Cortex of kidney (tissue), 1 donor: ENCODE measurements at places on chromosomes 12 and 14.

GRCh38 chr12:111181143-111181726, 187.7 kb downstream of the PHETA1 start:
- DNase-seq = no peak

- DNase-seq = no peak
Measured at GRCh38 chr14:48690349-48690748, 895.8 kb downstream of the RPS29 start.

DNA sequence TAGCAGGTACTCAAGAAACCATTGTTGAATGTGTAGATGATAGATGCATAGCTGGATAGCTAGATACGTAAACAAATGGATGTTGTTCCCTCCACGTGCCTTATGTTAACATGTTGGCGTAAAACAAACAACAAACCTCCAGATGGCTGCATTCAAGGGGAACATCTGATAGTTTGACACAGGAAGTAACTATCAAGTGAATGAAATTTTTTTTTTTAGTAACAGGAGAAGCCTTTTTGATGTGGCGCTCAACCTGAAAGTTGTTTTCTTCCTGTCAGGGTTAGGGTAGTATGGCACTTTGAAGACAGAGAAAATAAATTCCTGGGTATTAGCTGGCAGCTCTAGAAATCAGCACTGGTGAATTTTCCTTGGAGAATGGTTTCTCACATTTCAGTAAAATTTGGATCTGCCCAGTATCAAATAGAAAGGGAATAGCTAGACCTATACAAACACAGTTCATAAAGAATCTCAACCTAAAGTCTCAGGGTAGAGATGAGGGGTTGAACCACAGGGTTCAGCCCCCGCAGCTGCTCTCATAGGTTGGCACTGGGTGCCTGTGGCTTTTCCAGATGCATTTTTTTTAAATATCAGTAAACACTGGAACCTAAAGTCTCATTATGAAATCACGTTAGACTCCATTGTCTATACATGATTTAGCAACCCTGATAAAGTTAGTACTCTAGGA, 18.8 kb upstream of the RAP1B start:
- DNase-seq = no peak

GRCh38 chr12:47863985-47864384, 40.8 kb downstream of the VDR start:
- no peak for DNase-seq

GRCh38 chr14:50860478-50861086, 11.3 kb upstream of the ABHD12B start:
- no peak for DNase-seq

DNA sequence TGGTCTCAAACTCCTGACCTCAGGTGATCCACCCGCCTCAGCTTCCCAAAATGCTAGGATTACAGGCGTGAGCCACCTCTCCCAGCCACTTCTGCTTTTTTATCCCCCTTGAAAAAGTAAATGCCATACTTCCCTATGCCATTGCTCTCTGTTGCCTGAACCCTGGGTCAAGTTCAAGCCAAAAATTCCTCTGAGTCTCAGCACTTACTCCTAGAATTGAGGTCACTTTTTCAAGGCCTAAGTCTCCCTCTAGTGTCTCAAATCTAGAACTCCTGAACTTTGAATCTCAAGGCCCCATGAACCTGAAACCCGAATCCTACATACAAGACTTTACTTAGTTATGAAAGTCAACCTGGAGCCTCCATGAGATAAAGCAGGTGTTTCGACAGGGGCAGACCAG, 1.4 kb upstream of the APOBEC1 start:
- no peak for DNase-seq

GRCh38 chr12:1510056-1510812, 84.1 kb downstream of the FBXL14 start:
- no peak for DNase-seq

DNA sequence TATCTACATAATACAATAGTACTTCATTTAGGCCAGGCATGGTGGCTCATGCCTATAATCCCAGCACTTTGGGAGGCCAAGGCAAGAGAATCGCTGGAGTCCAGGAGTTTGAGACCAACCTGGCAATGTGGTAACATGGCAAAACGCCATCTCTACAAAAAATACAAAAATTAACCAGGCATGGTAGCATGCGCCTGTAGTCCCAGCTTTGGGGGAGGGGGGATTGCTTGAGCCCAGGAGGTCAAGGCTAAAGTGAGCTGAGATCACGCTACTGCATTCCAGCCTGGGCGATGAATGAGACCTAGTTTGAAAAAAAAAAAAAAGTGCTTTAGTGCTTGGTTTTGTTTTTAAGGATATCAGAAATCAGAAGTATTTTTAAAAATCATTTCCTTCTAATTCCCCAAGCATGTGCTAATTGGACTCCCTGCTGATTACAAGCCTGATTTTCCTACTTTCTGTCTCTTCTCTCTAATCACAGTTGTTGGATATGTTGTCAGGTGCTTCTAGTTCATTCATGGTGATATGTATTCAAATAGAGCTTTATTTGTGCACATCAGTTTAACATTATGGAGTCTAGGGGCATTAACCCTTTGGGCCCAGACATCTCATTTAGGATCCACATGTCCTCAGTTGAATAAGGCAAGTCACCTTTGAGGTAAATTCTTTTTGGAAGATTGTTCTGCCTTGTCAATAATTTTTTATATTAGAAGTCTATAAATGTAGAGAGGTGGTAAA, 7.0 kb upstream of the KRAS start:
- no peak for DNase-seq

GRCh38 chr12:119627019-119627643, 33.6 kb downstream of the TMEM233 start:
- DNase-seq = no peak

- no peak for DNase-seq
Measured at GRCh38 chr12:112230136-112230535, 104.8 kb downstream of the TRAFD1 start.

GRCh38 chr14:101008631-101009336, 105.3 kb upstream of the RTL1 start:
- DNase-seq = no peak

DNA sequence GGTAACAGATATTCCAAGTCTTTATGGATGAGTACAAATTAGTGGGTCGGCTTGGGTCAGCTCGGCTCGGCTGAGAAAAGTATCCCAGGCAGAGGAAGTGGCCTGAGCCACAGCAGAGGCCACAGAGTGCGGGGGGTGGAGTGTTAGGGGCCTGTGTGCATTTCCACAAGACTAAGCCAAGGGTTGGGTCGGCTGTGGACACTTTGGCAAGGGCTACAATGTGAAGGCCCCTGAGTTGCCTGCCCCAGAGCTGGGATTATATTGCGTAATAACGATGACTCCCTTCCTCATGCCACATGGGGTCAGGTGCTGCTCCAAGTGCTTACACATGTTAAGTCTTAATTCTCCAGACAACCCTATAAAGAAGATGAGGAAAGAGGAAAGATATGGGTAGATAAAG, 11.4 kb downstream of the EVL start:
- no peak for DNase-seq

- no peak for DNase-seq
Measured at GRCh38 chr14:103188810-103189480, 65.7 kb downstream of the TNFAIP2 start.

DNA sequence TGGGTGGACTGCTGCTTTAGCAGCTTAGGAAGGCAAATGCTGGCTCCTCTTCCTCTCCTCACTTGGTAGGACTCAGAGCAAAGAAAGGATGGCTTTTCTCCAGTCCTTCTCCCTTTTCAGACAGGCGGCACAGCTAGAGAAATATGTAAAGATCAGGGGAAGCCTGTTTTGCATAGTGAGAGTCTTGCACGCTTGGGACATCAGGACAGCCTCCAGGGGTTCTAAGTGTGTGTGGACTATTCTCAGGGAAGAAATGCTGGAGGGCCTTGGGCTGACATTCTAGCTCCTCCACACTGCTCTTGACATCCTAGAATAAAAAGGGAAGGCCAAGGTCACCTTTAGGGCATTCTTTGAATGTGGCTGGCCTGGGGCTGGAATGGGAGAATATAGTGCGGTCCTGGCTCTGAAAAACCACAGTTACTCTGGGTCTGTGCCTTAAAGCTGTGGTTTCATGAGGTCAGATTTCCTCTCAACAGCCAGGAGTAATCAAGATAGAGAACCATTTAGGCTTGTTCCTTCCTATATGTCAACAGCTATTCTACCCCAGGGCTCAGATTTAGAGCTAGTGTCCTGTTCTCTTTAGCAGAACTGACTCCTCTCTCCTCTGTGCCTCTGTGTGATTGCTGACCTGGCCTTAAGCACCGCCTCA, 24.3 kb downstream of the CMA1 start:
- DNase-seq = no peak

- no peak for DNase-seq
Measured at GRCh38 chr14:79949906-79950305, 261.4 kb downstream of the DIO2 start.

DNA sequence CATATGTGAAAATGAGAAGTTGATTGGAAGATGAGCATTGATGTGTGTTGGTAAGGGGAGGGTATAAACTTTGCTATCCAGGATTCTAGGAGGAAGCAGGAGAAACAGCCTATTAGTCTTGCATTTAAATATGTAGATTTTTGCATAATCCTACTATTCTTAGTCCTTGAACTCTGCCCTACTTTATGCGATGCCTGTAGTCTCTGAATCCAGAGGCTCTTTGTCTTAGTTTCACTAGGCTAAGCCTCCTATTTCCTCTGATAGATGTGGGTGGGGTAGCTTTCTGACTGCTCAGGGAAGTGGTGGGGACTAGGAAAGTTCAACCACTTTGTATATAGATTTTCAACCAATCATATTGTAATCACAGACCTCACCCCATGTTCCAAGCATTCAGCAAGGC, 49.5 kb upstream of the KCNC2 start:
- DNase-seq = no peak

GRCh38 chr12:24856541-24856940, 92.4 kb downstream of the BCAT1 start:
- DNase-seq = no peak

- DNase-seq = no peak
Measured at GRCh38 chr12:13425766-13426165, 229.2 kb downstream of the EMP1 start.

GRCh38 chr14:64956697-64957406, 14.3 kb upstream of the GPX2 start:
- no peak for DNase-seq

DNA sequence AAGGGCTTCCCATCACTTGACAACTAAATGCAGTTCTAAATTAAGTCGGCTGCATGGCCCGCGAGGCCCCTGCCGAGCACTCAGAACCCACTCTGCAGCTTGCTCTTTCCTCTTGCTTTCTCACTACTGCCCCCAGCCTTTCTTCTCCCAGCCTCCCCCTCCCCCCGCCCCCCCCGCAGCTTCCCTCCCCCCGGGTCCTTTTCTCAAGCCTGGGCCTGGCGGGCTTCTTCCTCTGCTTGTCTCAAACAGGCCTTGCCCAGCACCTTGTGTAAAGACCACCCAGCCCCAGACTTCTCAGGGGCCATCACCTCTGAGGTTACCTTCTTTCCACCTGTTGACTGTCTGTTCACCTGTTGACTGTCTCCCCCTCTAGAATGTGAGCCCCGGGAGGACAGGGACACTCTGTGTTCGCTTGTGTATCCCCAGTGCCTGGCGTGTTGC, 1.1 kb downstream of the CYP46A1 start:
- no peak for DNase-seq
